ENCODE measurements at places on chromosomes 5 and 9.

- no peak for DNase-seq
Measured at GRCh38 chr9:105908069-105908468, 213.7 kb downstream of the TMEM38B start.

DNA sequence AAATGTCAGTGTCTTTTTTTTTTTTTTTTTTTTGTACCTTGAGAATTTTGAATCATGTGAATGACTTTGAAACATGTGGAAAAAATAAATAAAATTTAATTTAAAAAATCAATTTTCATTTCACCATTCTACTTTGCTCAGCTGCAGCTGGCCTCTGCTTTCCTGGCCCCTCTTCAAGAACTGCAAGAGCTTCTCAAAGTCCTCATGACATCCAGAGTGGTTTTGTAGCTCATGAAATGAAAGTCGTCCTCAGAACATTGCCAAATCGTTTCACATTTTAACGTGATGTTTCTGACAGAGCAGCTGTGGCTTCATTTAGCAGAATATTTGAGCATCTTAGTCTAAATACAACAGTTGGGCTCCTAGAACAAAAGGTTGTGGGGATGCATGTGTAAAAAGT is 47.9 kb upstream of the TMEM215 start:
- DNase-seq, result no peak

DNA sequence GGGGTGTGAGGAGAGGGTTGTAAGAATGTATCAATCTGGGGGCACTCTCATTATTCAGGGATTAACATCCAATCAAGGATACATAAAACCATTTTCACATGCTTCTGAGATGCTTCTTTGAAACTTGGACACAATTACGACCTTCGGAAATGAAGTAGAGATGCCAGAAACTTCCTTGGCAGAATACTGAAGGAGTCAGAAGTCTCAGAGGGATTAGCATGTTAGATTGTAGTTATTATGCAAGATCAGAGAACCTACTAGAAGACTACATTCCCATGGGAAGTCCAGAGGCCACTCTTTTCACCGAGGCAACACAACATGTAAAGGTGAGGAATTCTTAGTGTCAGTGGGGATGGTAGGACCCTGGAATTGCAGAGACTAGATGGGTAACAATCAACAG is 5.1 kb upstream of the SLC22A4 start:
- DNase-seq, result no peak

GRCh38 chr9:7561527-7562080 is 238.0 kb downstream of the DMAC1 start:
- DNase-seq, result no peak

DNA sequence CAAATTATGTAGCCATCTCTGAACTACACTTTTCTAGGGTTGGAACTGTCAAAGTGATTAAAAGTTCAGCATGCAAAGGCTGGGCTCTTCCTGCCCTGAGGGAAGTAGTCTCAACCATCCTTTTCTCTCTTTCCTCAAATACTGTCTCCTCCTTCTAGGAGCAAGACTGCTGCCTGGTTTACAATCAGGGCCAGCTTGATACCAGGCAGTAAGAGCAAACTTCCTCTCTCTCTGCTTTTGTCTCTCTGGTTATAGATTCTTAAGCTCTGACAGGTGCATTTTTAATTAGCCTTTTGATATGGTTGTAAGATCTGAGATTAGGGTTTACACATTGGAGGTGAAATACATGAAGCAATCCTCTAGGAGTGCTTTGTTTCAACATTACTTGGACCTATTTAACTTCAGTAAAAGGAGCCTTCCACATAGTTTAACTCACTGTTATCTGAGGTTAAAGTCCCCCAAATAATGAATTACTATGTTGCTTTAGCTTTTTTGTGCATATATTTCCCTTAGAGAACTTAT is 436.1 kb downstream of the SPATA31D1 start:
- DNase-seq, result no peak

Measured in activated naive CD4-positive, alpha-beta T cell treated with anti-CD3 and anti-CD28 coated beads, Interleukin-2, amount 10 ng/mL, durations not matched to agents 7 days and 5 days (primary cell).